Left cardiac atrium (tissue), 4 donors: ENCODE measurements at places on chromosomes 2 and 18. TPM values are rescaled to one million over a fixed set of nuclear protein-coding genes. Genes with fewer than 3 reads are reported as not detected.

DNA sequence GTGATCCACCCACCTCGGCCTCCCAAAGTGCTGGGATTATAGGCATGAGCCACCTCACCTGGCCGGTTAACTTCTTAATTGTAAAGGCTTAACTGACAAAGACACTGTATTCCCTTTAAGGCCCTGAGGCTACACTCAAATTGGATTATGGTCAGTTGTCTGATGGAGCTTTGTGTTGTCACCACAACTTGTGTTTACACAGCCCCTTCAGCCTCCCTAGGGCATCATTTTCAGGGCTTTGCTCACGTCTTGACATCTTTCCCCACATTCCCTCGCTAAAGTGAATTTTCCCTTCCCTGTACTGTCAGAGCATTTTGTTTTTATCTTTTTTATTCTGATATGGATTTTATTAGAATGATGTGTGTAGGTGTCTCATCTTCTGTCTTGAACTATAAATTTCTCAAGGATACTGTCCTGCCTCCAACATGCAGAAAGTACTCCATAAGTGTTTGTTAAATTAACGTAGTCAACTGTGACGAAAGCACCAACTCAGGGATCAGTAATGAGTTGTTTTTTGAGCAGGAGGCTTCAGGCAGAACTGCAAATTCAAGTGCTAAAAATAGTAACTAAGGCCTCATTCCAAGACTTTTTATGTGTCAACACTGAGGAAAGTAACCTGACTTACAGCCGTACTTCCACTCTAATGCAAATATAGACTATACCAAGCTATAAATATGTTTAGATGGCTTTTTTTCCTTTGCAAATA lies 77.1 kb upstream of the NARS1 start:
- DNase-seq, result no peak

ALKAL2 gene
- total RNA-seq, result 0.68 TPM

DNA sequence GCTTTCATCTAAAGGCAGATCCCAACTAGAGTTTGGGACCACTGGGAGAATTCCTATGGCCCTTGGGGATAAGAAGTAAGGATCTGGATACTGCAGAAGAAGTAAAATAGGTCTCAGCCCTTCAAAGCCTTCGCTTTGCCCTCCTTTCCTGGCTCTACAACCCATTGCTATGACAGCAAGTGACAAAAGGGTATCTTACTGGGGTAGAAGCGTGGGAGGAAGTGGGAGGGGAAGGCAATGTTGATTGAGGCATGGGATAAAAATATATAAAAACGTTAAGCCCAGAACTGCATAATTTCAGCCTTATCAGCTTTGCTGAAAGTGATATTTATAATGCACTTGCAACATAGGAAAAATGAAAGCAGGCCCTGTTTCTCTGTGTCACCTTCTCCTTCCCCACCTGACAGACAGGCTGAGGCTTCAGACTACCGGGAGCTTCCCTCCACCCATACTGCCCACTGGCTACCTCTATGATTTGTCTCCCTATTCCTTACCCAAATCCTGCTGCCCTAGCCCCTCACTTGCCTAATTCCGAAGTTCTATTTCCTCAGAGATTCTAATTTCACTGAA lies 14.9 kb upstream of the SOS1 start:
- no peak for DNase-seq

- no peak for DNase-seq
Measured at GRCh38 chr2:238739668-238740067, 108.2 kb upstream of the TWIST2 start.

ASPRV1 gene
- 1.2 TPM for total RNA-seq

- DNase-seq, result no peak
Measured at GRCh38 chr2:150319658-150320555, 167.6 kb downstream of the RND3 start.

GRCh38 chr2:95165030-95165370 lies 609 bp upstream of the ZNF2 start:
- no peak for DNase-seq

EMILIN1 gene
- 46.6 TPM for total RNA-seq

MOCOS gene
- total RNA-seq, result 0.97 TPM

- DNase-seq, result peak; percentile 37
Measured at GRCh38 chr2:234291765-234292204, 205.1 kb downstream of the ARL4C start.

DNA sequence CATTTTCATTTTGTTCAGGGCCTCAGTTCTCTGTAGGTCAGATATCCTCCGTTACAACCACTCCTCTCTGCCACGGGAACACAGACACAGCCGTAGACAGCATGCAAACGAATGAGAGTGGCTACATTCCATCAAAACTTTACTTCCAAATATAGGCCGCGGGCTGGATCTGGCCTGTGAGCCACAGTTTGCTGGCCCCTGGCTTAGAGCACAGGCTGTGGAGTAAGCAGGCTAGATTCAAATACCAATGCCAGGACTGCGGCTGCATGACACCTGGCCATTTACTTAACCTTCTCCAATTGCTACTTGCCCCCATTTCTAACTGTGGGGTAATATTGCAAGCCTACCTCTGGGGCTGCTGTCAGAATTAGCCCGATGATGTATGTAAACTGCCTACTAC lies 325.8 kb upstream of the POU3F3 start:
- no peak for DNase-seq

DNA sequence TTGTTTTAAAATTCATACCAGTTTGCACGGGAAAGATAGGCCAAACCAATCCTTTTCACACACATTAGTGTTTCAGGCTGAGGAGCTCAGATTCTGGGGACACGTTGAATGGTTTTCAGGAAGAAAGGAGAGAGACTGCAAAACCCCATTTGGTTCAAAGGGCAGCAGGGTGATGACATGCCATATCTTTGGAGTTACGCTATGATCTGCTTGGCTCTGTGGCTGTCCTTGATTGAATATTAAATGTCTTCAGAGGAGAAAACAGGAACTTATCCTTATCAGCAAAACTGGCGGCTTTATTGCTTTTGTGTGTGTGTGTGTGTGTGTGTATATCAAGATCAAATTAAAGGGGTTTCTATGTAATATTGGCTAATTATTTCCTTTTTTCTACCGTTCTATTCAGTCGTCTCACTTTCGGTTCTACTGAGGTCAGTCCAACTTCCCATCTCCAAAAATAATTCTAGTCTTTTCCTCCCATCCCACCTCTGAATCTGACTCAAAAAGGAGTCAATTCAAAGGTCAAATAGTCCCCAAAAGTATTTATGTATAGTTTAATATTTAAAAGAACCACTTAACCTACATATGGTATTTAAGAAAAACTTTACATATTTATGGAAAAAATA lies 292.9 kb upstream of the CCDC68 start:
- no peak for DNase-seq

SERPINB10 gene
- not detected for total RNA-seq

IL36RN gene
- total RNA-seq, result not detected

LRRC30 gene
- not detected for total RNA-seq

COL6A3 gene
- 145 TPM for total RNA-seq

INPP4A gene
- total RNA-seq, result 19.5 TPM

DNA sequence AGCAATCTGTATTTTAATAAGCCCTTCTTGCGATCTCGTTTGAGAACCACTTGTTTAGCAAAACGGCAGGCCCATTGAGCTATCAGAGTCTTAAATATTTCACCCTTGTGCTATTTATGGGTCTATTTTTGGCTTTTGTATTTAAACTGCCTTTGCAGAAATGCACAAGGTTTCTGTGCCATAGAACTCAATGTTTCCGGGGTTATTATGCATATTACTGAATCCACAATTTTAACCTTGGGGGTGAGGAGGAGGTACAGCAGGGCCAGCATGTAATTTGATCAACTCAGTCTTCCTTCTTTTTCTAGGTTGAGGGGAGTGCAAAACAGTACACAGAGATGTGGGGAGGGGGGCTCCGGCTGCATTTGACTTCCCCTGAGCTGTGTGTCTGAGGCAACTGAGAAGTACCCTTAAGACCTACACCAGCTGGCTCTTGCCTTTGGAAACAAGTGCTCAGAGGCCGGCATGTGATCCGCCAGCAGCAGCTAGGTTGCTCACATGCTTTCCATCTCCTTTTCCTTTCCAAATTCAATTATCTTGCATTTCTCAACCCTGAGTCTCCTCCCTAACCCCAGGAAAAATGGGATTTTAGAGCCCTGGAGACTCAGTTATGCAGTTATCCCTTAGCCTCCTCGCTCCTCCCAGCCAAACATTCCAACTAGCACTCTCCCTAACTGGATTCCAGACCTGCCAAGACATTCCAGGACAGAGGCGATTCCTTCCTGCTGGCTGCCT lies 103.0 kb downstream of the HNRNPLL start:
- DNase-seq, result no peak

GRCh38 chr2:235634435-235635158 lies 140.8 kb downstream of the AGAP1 start:
- DNase-seq, result no peak

DES gene
- 7,519 TPM for total RNA-seq

FIGN gene
- 7.3 TPM for total RNA-seq

DNA sequence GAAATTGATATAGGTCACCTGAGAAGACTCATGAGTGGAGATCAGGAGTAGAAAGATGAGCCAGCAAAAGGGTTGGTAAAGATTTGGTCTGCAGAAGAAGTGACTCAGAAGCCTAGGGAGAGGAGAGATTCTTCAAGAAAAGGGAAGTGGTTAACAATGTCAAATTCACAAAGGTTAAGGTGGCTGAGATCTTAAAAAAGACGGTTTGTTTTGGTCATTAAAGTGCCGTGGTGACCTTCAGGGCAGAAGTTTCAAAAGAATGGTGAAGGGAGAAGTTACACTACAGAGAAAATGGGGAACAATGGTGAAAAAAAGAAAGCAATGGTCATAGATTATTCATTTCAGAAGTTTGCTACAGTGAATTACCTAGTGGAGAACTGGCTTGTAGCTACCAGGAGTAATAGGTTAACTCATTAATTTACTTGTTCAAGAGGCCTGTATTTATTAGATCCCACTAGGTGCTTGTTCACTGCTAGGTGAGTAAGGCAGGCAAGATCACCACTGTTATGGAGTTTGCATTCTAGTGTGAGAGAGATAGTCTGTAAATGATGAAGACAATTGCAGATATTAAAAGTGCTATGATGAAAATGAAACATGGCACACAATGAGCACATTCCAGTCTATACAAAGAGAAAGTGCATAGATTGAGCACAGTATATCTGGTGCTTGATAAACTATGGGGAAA lies 43.0 kb downstream of the FBXO48 start:
- DNase-seq, result no peak

MYO5B gene
- 7.2 TPM for total RNA-seq

DIPK1C gene
- 1.3 TPM for total RNA-seq

DNA sequence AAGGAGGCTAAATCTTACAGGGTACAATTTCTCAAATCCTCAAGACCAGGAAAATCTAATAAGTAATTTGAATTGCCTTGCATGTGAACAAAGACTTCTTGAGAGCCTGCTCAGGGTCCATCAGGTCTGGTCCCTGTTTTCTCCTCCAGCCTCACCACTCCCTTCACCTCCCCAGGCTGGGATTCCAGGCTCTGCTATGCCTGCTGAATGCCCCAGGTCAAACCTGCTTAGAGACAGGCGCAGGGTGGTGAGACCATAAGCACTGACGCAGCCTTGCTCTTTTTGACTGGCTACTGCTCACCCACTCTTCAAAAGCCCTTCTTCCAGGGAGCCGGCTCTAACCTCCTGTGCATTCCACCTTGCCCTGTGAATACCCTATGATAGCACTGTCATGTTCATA lies 356.4 kb upstream of the ACVR2A start:
- no peak for DNase-seq

DNA sequence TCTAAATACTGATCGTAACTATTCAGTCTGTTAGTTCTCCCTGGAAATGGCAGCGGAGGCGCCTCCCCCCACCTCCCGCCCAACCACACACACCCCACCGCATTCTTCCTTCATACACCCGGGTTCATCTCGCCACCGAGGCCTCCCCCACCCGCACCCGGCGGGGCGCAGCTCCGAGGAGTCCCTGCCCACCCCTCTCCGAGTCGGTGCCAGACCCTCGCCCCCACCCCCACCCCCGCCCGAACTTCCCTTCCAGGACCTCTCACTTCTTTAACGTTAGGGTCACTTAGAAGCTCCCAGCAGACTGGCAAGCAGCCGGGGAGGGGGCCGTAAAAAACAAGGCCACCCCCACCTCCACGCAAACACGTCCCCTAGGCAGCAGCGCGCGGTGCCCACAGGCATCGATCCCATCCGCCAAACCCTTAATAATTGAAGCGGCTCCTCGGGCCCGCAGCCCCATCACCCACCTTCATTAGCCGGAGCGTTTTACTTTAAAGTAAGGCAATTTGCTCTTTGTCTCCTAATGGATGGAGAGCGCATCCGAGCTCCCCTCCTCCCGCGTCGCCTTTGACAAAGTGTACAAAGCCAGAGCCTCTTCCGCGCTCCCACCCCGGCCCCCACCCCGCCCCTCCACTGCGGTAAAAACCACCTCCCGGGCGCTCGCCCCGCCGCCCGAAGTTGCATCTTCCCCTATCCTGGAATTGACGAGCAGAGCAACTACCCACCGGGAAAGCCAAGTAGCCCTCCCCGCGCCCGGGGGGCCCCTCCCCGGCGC lies 624 bp downstream of the ZNF516 start:
- DNase-seq, result no peak

DNA sequence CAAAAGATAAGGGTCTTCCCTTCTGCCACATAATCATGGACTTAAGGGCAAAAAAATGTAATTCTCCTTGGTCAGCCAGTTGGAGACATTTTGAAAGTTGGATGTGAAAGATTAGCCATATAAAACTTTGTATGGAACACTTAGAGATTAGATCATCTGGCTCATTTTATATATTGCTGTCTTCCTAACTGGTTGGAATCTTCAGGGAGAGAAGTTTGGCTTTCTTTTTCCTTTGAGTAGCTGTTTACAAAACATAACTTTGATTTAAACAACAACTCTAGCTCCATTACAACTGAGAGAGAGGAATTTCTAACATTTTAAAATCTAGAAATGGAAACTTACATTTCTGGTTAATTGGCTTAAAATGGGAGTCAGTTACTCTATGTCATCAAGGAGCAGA lies 132.7 kb downstream of the RDH14 start:
- DNase-seq, result no peak

GRCh38 chr2:144632809-144633208 lies 112.9 kb upstream of the ZEB2 start:
- DNase-seq, result no peak

GRCh38 chr2:183134016-183134415 lies 9.8 kb downstream of the NUP35 start:
- no peak for DNase-seq

GKN2 gene
- total RNA-seq, result not detected

DNA sequence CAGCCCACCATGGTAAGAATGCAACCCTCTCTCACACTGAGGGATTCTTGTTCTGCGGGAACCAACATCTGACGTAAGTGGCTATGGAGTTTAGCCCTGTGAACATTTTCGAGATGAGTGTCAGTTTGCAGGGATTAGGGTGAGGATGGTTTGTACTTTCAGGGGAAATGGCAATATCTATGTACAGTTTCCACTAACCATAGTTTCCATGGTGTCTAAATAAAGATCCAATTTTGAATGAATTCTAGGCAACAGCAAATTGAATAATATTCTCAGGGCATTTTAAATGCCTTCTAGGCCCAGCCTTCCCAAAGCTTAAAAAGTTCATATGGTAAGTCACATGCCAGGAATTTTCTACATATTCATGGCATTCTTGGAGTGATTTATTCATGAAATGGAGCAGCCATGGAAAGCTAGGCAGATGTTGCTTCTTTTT lies 105.4 kb upstream of the MMADHC start:
- DNase-seq, result no peak

- DNase-seq, result no peak
Measured at GRCh38 chr2:78977661-78978145, 47.8 kb upstream of the REG3G start.

GRCh38 chr2:176914371-176914770 lies 298.2 kb upstream of the HNRNPA3 start:
- DNase-seq, result no peak

GRCh38 chr18:7447318-7448028 lies 119.6 kb upstream of the PTPRM start:
- DNase-seq, result no peak

- DNase-seq, result no peak
Measured at GRCh38 chr2:219020604-219021365, 20.5 kb downstream of the CFAP65 start.
